Hair follicular keratinocyte (primary cell): ENCODE measurements at places on chromosomes 2 and 18. TPM values are rescaled to one million over a fixed set of nuclear protein-coding genes. Genes with fewer than 3 reads are reported as not detected.

MYOM1 gene
- total RNA-seq = 0.04 and 0.08 TPM in 2 replicates

GPR35 gene
- not detected in 2 replicates for total RNA-seq

UGT1A8 gene
- not detected in 2 replicates for total RNA-seq

SLC5A7 gene
- total RNA-seq = not detected in 2 replicates

BARD1 gene
- total RNA-seq = 7.5 and 11.9 TPM in 2 replicates

RUFY4 gene
- total RNA-seq = not detected in 2 replicates
